ENCODE measurements at places on chromosomes 7 and 10. TPM values are rescaled to one million over a fixed set of nuclear protein-coding genes. Genes with fewer than 3 reads are reported as not detected.

The FKBP6 gene
- total RNA-seq, result 0.09 TPM

The NCF1 gene
- 0.66 TPM for total RNA-seq

The PITX3 gene
- 0.48 TPM for total RNA-seq

GRCh38 chr10:117460846-117461765 lies 81.4 kb upstream of the EMX2 start:
- DNase-seq, result no peak

- DNase-seq, result peak; percentile 56
These were observed 64.5 kb upstream of the CACNA2D1 start for GRCh38 chr7:82507976-82508677.

DNA sequence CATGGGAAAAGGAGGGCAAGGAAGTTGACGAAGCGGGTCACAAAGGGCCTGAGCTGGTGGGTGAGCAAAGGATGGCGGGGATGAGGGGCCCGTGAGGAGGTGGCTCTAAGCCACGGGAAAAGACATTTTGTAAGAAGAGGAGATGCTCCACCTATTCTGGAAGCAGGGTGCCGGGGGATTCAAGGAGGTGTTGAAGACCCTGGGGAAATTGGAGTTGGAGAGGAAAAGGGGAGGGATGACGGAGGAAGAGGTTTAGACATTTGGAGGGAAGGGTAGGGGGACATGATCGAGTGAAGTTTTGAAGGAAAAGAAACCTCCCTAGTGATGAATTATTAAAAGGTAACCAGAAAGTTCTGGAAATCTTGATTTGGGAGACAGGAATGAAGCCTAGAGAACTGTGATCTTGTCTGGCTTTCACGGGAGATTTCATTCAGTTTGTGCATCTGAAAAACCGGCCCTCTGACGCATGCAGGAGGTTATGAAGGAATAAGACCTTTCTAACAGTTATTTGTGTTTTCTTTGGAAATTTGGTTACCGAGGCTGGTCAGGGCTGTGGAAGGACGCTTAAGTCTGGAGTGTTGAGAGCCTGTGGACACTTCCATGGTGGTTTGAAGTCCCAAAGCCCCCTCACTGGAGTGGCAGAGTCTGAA lies 1.4 kb downstream of the SMO start:
- no peak for DNase-seq

DNA sequence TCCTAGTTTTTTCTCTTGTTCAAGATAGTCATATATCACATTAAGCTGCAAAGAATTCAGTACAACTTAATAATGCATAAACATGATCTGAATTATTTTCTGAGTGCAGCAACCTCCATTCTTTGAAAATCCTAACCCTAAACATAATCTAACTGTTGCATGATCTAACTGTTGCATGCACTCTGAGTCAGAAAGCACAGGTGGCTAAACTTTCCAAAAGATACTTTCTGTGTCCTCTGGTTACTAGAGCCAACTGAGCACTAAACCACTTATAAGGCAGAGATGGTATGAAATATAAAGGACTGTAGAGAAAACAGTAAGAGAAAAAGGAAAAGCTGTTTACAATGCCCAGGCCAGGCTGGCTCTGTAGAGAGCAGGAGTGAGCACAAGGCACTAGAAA lies 23.0 kb upstream of the FAM133B start:
- no peak for DNase-seq

DNA sequence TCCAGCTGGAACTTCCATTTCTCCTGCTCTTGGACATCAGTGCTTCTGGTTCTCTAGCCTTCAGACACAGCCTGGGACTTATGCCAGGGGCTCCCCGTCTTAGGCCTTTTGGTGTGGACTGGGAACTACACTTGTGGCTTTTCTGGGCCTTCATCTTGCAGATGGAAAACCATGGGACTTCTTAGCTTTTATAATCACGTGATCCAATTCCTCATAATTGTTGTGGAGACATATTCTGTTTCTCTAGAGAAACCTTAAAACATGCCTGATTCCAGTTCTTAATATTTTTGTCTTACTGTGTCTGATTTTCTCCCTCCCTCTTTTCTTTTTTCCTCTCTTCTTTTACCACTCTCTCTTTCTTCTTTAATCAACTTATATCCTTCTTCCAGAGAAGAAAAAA lies 224.2 kb upstream of the FOXP2 start:
- DNase-seq, result no peak
